ENCODE measurements at places on chromosomes 11 and 22.

- peak; percentile 76 for DNase-seq
Measured at GRCh38 chr11:79237703-79238102, 203.1 kb downstream of the TENM4 start.

DNA sequence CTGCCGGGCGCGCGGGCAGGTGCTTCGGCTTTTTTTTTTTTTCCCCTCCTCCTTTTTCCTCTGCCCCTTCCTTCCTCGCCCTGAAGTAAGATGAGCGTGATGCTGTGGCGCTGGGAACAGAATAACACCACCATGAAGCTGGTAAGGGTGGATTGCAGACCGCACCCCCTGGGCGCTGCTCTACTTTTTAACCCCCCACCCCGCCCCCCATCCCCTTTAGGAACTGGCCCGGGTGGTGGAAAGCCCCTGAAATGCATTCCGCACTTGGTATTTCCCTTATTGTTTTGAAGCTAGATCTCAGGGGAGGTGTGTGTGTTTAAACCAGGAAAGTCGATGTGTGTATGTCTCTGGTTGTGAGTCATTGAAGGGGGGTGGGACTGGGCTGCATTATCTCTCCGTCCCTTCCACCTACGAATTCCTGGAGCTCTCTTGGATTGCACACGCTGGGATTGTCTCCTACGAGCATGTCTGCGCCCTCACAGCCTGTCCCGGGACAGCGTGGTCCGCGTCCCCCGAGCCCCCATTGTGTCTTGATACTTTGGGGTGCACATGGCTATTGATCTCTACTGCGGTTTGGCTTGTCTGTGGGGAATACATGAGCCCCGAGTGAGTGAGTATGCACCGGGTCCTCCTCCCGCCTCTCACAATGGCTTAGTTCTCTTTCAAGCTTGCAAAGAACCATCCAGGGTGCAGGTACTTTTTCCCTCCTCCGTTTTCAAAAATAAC is 64.9 kb downstream of the NAV2 start:
- no peak for DNase-seq

DNA sequence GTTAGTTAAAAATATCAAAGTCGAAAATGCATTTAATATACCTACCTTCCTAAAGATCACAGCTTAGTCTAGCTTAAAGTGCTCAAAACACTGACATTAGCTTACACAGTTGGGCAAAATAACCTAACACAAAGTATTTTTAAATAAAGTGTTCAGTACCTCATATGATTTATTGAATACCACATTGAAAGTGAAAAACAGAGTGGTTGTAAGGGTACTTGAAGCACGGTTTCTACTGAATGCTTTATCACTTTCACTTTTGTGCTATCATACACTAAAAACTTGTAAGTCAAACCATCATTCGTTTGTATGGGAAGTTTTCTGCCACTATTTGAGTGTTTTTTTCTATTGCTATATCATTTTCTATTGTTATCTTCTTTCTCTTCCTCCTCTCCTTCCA is 36.6 kb downstream of the ZBTB44 start:
- DNase-seq: no peak

DNA sequence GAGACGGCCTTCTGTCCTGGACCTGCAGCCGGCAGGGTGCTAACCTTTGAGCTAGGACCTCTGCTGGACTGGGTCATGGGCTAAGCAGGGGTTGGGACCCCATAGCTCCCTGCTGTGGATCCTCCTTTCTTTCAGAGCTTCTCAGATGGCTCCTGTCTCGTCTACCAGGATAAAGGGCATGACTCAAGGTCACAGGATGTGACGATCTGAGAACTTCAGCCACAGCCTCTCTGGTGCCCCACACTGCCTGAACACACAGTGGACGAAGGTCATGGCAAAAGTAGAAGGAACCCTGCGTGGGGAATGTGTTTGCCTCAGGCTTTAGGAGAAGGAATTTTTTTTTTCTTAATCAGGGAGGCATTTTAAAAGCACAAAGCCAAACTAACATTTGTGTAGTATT is 196.7 kb downstream of the TRIM29 start:
- DNase-seq: no peak

DNA sequence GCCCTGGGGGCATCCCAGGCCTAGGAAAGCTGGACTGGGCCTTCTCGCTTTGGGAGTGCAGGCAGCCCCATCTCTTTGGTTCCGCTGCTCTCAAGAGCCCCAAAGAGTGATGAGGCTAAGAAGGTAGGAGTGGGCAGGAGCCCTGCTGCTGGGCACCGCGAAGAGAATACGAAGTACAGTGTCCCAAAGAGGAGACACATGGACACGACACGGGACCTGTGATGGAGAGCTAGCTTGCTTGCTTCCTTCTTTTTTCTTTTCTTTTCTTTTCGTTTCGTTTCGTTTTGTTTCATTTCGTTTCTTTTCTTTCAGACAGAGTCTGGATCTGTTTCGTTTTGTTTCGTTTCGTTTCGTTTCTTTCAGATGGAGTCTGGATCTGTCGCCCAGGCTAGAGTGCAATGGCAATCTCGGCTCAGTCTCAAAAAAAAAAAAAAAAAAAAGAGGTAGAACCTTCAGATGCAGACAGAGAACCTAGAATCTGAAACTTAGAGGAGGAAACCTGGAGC is 10.6 kb downstream of the MGAT3 start:
- no peak for DNase-seq

DNA sequence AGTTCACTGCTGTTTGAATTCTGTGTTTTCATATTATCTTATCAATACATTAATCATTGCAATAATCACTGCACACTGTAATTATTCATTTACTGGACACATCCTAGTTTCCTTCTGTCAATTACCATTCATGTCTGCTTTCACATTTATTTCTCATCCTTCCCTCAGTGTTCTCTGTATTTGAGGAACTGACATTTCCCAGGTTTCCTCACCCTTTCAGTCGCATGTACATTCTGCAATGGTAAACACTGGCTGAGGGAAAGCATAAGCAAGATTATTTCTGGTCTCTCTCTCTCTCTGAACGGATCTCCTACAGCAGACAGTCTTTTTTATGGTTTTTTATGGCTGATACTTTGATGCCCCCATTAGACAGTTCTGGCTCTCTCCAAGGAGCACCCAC is 4.2 kb upstream of the HBD start:
- no peak for DNase-seq

GRCh38 chr11:82246926-82247325 is 486.7 kb downstream of the FAM181B start:
- DNase-seq: no peak

GRCh38 chr11:97683733-97684132 is 1293.9 kb downstream of the JRKL start:
- no peak for DNase-seq

DNA sequence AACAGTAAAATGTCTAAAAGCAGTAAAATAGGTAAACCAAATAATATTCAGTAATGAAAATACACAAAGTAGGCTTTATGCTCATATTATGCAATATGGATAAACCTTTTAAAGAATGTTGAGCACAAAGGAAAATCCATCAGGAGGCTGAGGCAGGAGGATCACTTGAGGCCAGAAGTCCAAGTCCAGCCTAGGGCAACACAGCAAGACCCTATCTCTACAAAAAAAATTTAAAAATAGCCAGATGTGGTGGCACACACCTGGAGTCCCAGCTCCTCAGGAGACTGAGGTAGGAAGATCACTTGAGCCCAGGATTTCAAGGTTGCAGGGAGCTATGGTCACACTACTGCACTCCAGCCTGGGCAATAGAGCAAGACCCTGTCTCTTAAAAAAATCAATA is 17.7 kb upstream of the LMO2 start:
- no peak for DNase-seq
